ENCODE measurements at places on chromosomes 3 and 15.

GRCh38 chr3:60582288-60582687 lies 669.0 kb downstream of the FHIT start:
- peak; percentile 47 for DNase-seq

GRCh38 chr3:126540951-126541627 lies 17.1 kb downstream of the CHST13 start:
- DNase-seq = no peak

DNA sequence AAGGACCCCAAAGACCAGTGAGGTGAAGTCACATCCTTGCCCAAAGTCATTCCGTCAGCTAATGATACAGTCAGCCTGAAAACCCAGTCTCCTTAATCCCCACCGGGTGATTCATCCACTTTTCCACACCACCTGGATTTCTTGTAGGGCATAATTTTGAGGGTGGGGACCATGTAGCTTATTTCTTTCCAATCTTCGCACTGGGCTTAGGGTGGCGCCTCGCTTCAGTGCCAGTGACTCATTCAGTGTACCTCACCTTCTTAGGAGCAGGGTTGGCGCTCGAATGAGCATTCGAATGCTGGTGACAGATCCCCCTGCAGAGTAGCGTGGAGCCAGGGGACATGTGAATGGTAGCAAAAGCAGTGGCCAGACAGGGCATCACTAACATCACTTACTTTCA lies 24.0 kb downstream of the BMF start:
- DNase-seq = no peak

DNA sequence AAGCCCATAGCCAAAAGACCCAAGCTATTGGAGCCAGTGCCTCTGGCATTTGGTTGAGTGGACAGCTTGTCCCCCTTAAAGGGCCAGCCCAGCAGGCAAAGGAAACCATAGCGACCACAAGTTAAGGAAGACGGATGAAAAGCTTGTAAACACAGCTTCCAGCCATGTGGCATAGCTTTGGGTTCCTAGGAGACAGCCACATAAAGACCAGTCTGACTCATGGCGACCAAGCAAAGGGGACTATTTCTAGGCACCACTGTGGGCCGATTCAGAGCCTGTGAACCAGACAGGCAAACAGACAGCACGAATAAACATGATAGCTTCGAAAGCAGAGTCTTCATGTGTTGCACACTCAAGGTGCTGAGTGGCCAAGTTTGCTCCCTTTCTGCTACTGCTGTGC lies 30.5 kb upstream of the SRGAP3 start:
- peak; percentile 66 for DNase-seq

DNA sequence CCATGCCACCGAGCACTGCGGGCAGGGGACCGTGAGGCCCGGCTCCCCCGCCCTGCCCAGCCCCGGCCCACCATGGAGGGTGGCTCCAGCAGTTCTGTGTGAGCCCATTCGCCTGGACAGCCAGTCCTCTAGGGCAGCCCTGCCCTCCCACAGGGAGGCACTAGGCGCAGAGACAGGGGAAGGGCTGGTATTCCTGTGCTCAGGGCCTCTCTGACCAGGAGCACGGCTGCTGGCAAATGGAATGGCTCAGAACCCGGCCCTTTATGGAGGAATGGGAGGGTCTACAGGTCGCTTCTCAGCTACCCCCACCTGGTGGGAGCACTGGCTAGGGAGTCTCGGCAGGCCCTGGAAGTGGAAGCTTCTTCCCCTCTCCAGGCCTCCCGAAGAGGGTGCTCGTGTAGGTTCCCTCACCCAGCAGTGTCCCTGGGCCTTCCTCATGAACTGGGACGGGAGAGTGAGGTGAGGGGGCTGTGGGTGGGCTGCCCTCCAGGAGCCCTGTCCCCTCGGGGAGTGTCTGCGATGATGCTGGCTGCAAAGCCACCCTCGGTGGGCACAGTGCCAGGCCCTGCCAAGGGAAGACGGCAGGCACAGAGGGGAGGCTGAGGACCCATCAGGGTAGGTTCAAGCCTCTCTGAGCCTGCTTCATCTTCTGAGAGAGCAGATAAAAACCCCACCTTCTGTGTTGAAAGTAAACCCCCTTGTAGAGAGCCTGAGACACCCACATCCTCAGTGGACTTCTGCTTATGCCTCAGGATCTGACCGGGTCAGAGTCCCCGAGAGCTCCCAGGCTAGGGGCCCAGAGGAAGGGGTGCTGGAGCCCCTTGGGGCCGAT lies 1.5 kb downstream of the MELTF start:
- DNase-seq = no peak

DNA sequence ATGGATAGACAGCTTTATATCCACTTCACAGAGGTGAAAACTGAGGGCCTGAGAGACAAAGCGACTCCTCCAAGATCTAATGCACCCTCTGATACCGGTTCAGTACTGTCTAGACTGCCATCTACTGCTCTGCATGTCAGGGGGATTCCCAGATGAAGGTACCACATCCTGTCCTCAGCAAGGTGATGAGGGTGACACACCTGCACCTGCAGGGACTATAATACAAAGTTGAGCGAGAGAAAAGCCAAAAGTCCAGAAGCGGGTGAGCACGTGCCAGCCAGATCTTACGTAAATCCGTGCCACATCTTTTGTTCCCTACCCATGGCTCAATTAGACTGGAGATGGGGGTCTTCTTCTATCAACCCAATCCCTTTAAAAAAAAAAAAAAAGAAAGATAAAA lies 32.4 kb upstream of the HES1 start:
- DNase-seq = no peak

DNA sequence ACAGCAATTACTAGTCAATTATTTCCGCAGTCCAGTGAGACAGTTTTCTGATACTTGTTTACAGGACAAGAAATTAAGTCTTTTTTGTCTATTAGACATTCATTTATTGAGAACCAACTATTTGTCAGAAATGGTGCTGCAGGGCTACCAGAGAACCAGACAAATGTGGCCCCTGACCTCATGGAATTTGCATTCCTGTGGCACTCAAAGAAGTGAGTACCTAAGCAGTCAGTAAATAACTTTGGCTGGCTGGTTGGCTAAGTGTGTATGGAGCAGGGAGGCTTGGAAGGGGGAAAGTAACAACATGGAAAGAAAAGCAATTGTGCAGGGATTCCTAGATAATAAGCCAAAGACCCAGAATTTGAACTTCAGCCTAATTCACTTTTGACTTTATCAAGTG lies 837.0 kb upstream of the CFAP20DC start:
- no peak for DNase-seq

GRCh38 chr3:178950676-178951075 lies 120.9 kb downstream of the ZMAT3 start:
- peak; percentile 8 for DNase-seq

DNA sequence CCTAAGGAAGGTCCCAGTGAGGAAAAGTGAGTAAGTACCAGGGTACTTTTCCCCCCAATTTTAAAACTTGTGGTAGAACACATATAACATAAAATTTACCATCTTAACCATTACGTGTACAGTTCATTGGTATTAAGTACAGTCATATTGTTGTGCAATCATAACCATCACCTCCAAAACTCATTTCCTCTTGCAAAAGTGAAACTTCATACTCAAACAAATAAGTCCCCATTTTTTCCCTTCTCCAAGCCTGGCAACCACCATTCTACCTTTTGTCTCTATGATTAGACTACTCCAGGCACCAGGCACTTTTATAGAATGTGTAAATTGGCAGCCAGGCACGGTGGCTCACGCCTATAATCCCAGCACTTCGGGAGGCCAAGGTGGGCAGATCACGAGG lies 12.2 kb downstream of the PRC1 start:
- no peak for DNase-seq

DNA sequence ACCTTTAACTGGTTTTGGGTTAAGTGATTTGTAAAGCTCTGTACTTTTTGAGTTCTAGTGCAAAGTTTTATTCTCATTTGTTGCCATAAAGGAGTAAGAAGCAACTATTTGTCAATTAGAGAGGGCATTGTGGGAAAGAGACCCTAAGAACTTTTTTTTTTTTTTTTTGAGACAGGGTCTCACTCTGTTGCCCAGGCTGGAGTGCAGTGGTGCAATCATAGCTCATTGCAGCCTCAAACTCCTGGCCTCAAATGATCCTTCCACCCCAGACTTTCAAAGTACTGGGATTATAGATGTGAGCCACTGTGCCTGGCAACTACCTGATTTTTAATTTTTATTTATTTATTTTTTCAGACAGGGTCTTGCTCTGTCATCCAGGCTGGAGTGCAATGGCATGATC lies 4.9 kb downstream of the CHP1 start:
- DNase-seq = no peak

DNA sequence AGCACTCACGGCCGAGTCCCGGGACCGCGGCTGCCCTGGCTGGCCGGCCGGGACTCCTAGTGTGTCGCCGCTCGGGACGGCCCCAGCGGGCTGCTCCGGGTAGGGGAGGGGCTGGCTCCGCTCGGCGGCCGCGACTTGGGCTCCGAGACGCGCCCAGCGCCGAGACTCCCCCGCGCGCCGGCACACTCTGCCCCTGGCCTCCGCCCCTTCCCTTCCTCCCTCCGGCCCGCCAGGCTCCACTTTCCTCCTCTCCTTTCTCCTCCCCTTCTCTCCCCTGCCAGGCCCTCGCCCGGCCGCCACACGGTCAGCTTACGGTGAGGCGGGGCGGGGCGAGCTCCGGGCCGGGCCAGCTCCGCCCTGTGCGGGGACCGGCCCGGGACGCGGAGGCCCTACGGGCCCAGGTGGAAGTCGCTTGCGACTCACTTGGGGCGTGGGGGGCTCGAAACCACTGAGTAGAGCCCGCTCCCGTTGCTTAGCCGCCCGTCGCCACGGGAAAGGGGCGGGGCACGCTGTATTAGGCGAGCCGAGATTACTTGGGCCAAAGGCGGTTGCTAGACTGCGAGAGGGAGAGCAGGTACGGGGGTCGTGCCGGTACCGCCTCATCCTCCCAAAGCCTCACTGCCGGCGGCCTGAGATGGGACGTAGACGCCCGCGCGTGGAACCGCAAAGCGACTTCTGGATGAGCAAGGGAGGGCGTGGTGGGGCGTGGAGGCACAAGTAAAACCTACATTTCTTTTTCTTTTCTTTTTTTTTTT lies at the start of gene ITGB5:
ITGB5 (minus strand) TSS at position 189 of the 755 bp plus-strand sequence. CDS start 365 bp downstream, outside the sequence.
- DNase-seq = peak; percentile 88

- peak; percentile 85 for DNase-seq
Observed at GRCh38 chr15:68875377-68876116, 54.8 kb upstream of the SPESP1 start.

GRCh38 chr3:95148107-95148506 lies 1085.2 kb downstream of the NSUN3 start:
- no peak for DNase-seq

- DNase-seq = no peak
Observed at GRCh38 chr3:72964633-72965032, 32.0 kb upstream of the PPP4R2 start.

- no peak for DNase-seq
Observed at GRCh38 chr3:44926921-44927320, 49.1 kb downstream of the ZDHHC3 start.

DNA sequence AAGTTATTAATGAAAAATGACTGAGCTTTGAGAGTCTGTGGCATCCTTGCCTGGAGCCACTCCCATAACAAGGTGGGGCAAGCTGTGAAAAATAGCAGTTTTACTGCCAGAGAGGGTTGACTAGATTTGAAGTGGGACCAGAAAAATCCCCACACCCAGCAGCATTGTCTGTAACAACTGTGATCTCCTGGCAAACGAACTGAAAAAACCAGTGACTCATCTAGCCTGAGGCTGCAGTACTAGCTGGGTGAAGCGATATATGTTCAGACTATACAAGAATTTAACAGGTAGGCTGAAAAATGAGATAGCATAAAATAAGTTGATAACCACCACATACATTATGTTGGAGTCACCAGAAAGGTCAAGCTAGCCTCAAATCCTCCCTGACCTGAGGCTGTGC lies 64.0 kb downstream of the DPH6 start:
- peak; percentile 62 for DNase-seq

- no peak for DNase-seq
Observed at GRCh38 chr3:79810581-79810980, 42.8 kb upstream of the ROBO1 start.

DNA sequence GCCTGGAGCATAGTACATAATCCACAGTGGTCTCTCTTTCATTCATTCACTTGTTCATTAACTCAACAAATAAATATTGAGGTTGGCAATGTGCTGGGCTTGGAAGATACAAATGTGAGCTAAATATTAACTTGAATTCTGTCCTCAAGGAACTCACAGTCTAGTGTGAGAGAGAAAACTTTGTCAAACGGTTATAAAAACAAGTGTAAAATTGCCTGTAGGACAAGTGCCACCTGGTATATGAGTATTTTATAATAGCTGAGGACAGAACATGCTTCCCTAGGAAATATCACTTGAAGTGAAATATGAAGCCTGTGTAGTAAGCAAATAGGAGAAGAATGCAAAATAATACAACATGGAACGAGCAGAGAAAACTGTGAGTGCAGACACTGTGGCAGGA lies 173.1 kb upstream of the CMC1 start:
- DNase-seq = no peak

GRCh38 chr3:147269907-147270306 lies 136.4 kb downstream of the ZIC4 start:
- DNase-seq = no peak

Data from fibroblast of skin of back (primary cell).